ENCODE measurements at places on chromosomes 2 and 18.

GRCh38 chr2:175439416-175439815 is 257.9 kb upstream of the ATP5MC3 start:
- no peak for DNase-seq

DNA sequence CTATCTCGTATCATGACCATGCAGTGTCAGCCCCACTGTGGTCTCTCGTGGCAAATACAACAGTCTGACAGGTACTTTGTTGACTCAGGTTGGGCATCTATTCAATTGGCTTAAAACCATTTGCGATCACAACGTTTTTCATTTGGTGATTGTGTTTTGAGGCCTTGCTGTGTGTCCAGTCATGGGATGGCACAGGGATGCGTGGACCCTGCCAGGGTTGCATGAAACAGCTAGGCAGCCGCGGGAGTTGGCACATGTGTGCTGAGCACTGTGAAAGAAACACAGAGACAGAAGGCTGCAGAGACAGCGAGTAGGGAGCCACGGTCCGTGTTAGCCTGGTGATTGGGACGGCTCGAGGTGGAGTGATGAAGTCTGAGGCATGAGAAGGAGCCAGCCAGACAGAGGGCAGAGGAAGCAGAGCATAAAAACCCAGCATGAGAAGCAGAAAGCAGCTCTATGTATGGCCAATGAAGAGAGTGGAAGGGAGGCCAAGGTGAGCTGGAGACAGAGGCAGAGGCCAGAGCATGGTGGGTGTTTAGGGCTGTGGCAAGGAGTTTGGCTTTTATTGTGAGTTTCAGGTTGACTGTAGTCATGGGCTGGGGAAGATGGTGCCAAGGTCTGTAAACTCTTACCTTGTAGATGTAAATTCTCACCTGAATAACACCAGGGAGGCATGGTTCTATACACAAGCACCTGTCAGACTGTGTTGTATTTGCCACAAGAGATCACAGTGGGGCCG is 31.8 kb upstream of the IL1R1 start:
- no peak for DNase-seq

DNA sequence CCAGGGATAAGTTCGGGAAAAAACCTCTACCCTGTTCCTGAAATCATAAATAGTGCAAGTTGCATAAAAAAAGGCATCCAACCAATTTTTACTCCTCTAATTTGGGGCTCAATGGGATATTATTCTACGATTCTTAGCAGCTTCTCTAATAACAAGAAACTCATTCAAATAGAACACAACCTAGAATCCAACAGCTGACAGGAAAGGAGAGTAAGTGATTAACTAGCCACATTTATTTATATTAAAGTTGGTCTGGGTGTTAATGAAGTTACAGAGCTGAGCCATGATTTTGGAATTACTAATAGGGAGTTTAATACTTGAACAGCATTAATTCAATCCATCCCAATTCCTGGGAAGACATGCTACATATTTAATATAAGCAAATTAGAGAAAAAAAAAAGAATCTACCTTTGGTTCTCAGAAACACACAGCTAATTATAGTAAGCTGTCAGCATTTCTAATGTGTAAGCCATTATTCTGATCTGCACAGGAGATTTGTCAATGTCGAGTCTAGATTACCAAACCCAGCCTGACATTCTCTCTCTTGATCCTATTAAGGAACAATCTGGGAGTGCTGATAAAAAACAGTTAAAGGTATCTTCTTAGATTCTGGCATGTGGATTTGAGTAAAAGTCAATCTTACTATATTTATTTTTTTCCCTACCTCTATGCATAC is 267.7 kb downstream of the NBAS start:
- DNase-seq = no peak

- DNase-seq = no peak
Observed at GRCh38 chr2:207286106-207286505, 120.4 kb upstream of the KLF7 start.

- DNase-seq = no peak
Observed at GRCh38 chr2:17422061-17422460, 96.2 kb downstream of the RAD51AP2 start.

DNA sequence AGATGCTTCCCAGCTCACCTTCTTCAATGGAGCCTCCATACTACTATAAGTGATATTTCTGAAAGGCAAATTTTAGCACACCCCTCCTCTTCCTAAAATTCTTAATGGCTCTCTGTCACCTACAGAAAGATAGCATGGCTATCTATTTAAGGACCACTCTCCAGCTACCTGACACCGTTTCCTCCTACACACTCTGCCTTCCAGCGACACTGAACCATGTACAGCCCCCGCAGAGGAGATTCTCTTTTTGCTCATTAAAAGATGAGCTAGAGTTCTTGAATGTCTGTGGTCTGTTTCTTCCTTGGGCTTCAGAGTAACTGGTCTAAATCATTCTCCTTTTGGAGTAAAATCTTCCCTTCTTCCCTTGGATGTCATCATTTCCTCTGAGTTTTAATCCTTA is 38.4 kb upstream of the GAREM1 start:
- DNase-seq = no peak

DNA sequence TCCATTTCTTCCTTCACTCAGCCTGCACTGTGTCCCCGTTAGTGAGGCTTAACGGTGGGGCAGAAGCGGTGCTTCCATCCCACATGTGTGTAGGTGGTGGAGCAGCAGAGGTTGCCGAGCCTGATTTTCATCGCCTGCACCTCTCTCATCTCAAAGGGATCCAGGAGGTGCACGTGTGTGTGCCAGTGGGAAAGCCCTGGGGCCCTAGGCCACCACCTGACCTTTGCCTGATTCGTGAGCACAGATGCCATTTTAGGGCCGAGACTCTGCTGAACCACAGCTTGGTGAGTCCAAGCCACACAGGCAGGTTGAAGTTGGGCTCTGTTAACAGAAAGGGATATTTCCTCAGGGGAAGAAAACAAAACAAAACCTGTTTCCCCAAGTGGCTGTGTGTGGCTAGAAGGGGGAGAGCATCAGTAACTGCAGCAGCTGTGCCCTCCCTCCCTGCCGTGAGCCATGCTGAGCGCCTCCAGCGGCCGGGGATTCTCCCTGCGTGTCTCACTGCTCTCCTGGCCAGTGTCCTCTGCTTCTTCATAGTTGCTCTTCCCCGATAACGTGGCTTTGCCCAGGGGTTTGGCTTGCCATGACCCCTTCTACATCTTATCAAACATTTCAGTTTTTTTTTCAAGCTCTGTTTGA is 81.5 kb downstream of the MAPRE2 start:
- DNase-seq = no peak

- DNase-seq = no peak
Observed at GRCh38 chr2:144471305-144472045, 48.4 kb downstream of the ZEB2 start.

DNA sequence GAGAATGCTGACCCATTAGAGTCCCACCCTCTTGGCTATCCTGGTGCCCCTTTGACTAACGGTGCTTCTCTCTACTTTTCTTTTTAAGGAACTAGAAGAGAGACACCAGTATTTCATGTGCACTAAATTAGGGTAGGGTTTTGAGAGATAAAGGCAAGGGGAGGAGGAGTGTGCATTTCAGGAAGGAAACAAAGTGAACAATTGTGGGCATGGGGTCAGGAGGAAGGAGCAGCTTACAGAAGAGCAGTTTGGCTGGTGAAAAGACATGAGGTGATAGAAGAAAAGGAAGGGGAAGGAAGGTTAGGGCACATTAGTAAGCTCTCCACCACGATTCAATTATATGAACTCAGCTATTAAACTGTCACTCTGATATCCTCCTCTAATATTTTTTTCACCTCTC is 105.8 kb upstream of the CTAGE1 start:
- DNase-seq = no peak

DNA sequence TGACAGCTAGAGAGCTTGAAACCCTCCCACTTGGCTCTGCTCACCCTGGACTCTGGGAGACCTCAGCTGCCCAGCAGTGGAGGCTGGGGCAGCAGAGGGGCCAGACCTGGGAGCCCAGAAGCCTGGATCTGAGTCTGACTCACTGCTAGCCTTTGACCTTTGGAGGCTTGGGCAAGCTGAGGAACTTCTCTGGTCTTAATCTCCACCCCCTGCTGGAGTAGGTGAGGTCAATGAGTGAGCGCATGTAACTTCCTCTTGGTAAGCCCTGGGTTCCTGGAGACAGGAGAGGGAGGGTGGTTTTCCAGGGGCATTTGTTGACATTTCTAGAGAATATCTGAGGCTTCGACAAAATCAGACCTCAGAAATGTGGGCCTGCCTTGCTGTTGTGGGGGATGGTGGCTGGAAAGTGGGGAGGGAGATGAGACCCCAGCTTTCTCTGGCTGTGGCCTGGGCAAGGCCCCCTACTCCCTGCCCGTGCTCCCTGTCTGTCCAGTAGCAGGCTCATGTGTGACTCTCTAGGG is 73.0 kb upstream of the YWHAQ start:
- peak; percentile 55 for DNase-seq

GRCh38 chr18:22163416-22164161 is 5.8 kb upstream of the GATA6 start:
- DNase-seq = no peak

DNA sequence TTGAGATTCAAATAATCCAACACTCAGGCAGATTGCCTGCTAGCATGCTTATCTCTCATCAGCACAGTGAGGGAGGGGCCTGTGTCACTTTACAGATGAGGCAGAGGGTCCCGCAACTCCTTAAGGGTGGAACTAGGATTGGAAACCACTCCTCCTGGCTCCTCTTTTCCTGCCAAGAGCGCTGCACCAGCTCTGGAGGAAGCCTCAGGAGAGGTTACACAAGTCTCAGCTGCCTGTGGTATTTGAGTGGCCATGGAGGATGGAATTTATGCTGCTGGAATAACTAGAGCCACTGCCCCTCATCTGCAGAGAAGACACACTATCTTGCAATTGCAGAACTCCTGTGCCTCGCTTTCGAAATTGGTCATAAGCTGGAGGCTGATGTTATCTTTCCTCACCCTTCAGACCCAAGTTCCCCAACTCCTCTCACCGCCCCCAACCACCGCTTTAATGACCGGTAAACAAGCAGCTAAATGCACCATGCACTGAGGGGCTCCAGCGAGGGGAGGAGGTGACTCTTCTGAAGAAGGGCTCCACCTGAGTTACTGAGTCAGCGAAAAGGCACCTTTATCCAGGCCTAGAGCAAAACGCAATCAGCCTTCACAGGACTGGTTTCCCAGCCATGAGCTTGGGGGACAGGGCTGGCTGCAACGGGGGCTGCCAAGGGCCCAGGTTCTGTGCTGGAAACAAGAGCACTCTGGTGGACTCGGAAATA is 245.8 kb downstream of the SOX11 start:
- DNase-seq = no peak

DNA sequence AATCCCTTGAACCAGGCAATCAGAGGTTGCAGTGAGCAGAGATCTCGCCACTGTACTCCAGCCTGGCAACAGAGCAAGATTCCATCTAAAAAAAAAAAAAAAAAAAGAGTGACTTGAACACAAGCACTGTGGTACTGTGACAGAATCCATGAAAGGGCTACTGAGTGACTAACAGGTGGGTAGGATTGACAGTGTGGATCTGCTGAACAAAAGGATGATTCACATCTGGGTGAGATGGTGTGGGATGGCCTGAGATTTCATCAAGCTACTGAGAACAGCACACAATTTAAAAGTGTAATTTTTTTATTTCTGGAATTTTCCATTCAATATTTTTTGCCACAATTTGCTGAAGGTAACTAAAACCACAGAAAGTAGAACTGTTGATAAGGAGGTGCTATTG is 13.3 kb upstream of the SP3 start:
- DNase-seq = no peak

DNA sequence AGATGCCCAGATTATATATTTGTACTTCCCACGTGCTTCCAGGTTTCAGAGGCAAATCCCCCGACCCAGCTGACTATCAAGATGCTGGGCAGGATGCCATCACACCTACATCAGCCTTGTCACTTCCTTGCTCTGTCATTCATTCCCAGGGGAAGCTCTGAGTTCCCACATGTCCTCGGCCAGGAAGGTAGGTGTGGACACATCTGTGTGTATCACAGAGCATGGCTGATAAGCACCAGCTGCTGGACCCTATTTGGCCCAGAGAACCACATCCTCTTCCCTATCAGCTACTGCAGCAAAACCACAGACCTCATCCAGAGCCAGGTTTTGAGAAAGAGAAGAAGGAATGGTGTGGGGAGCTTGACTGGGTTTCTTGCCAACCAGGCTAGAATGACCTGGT is 31.9 kb upstream of the ITGA6 start:
- DNase-seq = no peak

GRCh38 chr2:11245322-11245721 is 90.1 kb downstream of the SLC66A3 start:
- no peak for DNase-seq

DNA sequence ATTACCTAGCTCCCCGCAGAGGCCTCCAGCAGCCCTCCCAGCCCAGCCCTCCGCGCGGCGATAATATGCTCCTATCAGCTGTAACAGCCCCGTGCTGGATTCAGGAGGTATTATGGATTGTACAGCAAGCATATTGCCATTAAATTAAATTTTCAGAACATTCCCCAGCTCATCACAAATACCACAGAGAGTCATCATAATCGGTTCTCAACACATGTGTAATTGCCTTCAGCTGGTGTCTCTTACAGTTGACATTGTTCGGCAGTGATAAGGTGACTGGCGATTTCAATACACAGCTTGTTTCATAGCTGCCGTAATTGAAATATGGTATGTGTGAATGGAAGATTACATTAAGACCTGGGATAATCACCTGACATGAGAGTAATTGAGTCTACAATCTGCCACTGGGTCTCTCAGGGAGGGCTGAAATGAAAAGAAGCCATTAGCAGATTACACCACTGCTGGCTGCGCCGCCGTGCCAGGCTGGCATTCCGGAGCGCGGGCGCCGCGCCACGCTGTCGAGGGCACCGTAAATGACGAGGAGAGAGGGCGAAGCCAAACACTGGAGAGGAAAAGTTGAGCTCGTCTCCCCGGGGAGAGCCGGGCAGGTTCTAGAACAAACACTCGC is 549.4 kb upstream of the SALL3 start:
- no peak for DNase-seq

All from CD4-positive, alpha-beta T cell treated with Interferon alpha-2 for 1 hour (primary cell).